ENCODE measurements at places on chromosomes 1 and 21.

DNA sequence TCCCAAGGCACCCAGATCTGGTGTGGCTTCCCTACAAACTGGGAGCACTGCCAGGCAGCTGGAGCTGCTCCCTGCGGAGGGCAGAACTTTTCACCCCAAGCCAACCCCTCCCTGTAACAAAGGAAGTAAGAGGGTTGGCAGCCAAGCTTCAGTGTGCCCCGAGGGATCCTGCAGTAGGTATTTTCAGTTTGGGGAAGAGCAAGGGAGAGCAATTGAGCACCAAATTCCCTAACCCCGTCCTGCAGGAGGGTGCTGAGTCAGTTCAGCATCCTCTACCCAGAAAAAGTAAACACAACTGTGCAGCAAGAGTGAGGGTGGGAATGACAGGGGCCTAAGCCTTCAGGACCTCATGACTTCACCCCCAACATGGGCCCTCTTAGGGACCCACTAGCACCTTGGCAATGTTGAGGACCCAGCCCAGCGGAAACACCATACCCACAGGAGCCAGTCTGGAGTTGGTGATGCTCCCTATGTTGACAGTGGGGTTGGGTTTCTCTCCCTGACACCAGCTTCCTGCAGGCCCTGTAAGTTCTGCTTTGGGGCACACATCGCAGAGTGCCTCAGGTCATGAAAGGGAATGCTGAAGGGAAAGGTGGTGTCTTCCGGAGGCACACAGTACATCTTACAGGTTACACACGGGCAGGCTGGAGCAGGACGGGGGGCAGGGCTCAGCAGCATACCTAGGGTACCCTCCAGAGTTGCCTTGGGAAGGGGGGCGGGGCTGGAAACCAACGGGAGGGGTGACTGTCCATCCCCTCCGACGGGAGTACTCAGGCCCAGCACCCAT lies 14.8 kb downstream of the SH3BP5L start:
- DNase-seq = no peak

DNA sequence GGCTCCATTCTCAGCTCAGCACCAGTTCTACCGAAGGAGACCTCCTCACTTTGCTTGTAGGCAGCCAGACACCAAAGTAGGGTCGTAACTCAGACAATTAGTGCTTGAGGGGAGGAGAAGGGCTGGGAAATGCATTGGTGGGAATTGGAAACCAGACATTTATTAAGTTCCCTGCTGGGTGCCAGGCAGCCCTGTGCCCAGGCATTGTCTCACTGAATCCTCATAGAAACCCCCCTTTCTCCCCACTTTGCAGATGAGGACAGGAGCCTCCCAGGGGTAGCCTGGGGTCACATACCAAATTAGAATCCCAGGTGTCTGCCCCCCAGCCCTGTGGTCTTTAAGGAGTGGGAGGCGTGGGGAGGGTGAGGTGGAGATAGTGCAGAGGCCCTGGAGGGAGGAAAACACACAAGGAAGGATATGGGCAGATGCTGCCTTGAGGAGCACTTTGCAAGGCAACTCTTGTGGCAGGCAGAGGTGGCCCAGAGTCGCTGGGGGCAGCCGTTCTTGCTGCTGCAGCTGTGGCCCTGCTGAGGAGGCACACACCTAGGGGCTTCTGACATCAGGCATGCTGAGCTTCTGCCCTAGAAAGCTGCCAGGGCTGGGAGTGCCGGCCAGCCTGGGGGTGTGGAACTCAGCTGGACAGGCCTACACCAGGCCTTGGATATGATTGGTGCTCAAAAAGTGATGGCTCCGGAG lies 29.4 kb downstream of the CDK18 start:
- no peak for DNase-seq

DNA sequence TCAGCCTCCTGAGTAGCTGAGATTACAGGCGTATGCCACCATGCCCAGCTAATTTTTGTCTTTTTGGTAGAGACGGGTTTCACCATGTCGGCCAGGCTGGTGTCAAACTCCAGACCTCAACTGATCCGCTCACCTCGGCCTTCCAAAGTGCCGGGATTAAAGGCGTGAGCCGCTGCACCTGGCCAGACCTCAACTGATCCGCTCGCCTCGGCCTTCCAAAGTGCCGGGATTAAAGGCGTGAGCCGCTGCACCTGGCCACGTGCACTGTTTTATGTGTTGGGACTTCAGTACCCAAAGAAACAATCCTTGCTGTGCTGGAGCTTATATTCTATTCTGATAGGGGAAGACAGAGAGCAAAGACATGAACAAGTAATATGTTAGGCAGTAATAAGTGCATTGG lies 10.1 kb downstream of the TRAF5 start:
- no peak for DNase-seq

GRCh38 chr1:240970253-240970652 lies 358.3 kb upstream of the GREM2 start:
- DNase-seq = no peak

DNA sequence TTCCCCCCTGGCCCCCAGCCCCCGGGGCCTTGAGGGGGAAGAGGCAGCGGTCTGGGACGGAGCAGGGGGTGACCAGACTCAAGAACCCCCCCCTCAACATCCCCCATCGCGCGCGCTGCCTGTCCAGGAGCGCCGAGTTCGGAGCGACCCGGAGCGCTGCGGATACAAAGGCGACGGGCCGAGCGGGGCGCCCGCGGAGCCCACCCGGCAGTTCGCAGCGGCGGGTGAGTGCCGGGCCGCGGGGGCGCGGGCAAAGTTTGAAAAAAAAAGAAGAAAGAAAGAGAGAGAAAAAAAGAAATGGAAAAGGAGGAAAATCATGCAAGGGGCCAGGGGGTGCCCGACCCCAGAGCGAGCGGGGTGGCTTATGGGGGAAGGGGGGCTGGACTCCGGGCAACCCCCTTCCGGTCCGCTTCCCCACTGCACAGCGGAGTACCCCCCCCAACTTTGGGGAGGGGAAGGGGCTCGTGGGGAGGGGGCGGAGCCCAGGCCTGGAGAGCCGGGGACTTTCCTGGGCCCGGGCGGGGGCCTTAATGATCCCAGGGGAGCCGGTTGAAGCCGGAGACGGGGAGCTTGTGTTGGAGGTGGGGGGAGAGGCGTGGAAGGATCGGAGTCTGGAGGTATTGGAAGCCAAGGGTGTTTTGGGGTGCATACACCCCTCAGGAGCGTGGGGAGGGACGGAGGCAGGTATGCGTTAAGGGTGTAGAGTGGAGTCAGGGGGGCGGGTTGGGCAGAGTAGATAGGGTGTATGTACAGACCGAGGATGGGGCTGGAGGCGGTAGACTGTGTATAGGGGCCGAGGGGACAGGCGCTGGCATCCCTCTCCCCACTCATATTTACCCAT lies 502 bp downstream of the VANGL2 start:
- no peak for DNase-seq

- peak; percentile 35 for DNase-seq
These were observed 57.9 kb upstream of the S1PR1 start for GRCh38 chr1:101178688-101179491.

GRCh38 chr1:26546375-26546774 lies 16.8 kb downstream of the RPS6KA1 start:
- no peak for DNase-seq

GRCh38 chr1:11314959-11315358 lies 42.0 kb downstream of the UBIAD1 start:
- no peak for DNase-seq

DNA sequence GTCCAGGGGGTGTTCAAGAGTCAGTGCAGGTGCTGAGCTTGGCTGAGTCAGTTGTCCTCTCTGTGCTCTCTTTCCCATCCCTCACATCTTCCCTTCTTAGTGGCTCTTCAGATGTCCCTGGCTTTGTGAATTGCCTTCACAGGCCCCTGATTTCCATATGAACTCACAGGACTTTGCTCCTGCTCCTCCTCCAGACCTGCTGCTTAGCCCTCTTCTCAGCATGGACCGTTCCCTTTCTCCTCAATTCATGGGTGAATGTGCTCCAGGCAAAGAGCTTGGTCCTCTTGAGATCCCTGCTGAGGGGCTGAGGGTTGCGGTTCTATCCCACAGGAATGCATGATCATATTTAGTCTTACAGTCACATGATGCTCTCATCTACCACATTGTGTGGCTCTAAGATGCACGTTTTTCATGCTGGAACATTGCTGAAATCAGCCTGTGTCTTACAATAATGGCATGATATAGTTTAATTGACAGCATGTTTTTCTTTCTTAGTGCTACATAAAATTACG lies 30.5 kb downstream of the CACNA1E start:
- no peak for DNase-seq

DNA sequence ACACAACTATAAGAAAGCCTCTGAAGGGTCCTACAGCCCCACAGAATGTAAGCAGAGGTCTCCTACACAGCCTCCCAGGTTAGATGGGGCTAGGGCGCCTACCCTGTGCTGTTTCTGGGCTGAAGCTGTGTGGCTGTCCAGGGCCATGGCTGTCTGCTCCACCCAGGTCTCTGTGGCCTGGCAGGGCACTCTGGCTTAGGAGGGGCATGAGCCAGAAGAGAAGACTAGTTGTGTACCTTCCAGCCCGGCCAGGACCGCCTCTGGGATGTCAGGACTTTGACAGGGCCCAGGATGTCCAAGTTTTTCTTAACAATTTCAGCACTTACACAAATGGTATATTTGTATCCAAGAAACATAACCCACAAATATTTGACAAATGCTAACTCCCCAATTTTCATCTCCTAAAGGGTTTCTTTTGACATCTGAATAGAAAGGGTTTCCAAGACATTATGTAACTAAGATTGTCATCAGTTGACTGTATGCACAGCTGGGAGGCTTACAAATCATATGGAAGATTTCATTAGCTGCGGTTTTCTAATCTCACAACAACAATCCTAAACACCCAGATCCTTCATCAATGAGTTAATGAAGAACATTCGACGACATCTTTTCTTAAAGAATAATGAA lies 80.5 kb downstream of the HSF2BP start:
- DNase-seq = no peak

GRCh38 chr21:32044205-32045180 lies 171.7 kb downstream of the HUNK start:
- no peak for DNase-seq

DNA sequence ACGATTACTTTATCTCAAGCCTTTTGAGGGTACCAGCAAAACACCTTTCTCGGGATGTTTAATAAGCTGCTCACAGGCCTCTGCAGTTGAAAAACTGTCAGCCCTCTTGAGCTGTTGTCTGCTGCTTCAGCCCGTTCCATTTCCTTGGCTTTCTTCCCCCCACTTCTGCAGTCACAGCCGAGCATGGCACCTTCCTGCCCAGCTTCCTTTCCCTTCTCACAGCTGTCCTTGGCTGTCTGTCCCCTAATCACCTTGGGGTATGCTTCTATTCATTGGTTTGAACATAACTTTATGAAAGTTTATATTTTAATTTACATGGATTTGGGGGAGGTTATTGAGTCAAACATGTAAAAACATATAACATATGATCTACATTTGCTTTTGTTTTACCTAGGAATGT lies 6.9 kb upstream of the PROX1 start:
- DNase-seq = no peak

DNA sequence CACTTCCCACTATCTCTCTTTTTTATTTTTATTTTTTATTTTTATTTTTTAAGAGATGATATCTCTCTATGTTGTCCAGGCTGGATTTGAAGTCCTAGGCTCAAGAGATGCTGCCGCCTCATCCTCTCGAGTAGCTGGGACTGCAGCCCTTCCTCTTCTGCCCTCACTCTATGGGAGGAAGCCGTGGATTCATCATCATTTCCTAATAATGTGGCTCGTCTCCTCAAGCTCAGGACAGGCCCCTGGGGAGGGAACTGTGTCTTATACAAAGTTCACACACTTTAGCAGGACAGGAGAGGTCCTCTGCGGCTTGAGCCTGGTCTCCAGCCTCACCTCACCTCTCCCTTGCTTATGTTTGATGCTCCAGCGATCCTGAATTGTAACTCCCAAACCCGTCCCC lies 16.5 kb upstream of the IFFO2 start:
- DNase-seq = no peak

GRCh38 chr1:161427733-161428516 lies 60.2 kb upstream of the CFAP126 start:
- peak; percentile 44 for DNase-seq

DNA sequence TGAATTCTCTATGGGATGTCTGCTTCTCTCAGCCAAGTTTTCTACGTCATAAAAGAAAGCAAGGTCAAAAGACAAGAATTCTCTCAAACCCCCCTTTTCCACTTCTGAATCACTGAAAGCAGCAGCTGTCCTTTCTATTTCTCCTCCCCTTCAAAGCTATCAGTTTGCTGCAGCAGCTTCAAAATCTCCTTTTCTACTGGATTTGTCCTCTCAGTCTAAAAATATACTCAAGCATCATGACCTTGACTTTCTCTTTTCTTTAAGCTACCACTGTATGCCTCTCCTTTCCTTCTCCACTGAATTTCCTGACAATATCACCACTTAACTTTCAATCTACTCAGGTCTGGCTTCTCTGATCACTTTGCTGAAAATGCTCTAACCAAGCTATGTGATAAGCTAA lies 1.9 kb downstream of the WDR64 start:
- DNase-seq = no peak

GRCh38 chr1:108679586-108680213 lies 12.4 kb upstream of the PRPF38B start:
- DNase-seq = no peak

DNA sequence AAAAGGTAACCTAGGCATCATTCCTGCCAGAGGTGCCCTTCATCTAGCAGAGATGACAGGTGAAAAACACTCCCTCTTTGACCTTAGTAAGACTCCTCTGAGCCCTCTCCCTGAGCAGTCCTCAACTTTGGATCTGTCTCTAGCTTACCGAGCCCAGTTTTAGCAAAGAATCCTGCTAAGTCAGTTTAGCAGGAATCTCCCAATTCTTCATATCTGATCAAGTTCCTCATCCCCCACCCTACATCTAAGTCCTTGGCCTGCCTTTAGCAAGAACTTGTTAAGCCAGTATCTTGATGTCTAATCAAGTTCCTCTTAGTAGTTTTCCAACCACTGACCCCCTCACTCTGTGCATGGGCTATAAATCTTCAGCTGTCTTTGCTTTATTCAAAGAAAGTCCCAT lies 235.6 kb downstream of the OMA1 start:
- no peak for DNase-seq

DNA sequence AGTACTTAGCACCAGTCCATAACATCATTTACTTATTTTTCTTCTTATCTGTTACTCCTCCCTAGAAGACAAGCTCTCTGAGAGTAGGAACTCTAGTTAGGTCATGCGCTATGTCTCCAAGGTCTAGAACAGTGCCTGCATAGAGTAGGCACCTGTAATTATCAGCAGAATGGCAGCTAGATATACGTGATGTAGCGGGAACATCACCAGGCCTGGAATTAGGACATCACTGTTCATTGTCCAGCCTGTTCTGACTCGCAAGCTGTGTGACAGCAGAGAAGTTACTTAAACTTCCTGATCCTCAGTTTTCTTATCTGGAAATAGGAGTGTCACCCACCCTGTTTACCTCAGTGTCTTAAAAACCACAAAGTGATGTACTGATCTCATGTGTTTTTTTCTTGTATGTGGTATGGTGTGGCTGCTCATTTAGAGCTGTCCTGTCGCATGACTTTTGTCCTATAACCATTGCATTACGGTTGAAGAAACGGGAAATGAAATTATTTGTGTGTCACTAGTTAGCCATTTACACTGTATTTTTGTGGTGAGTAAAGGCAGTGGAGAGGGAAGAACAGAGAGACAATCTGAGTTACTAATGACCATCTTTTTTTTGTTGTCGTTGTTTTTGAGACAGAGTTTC lies 37.1 kb upstream of the EXO1 start:
- no peak for DNase-seq

All from activated T-cell treated with anti-CD3 and anti-CD28 coated beads for 24 hours (primary cell).